Esophagus muscularis mucosa (tissue), 4 donors: ENCODE measurements at places on chromosomes 3 and 15. TPM values are rescaled to one million over a fixed set of nuclear protein-coding genes. Genes with fewer than 3 reads are reported as not detected.

GRCh38 chr15:94231723-94232468 is 535 bp downstream of the MCTP2 start:
- H3K27me3 ChIP-seq, result peaks cover 23% of the 10 kb centered on the region
- peaks cover 19% of the 10 kb centered on the region for H3K4me1 ChIP-seq
- H3K4me3 ChIP-seq, result peak overlapping the region; percentile 55
- DNase-seq, result no peak
- H3K36me3 ChIP-seq, result no peaks in the 10 kb centered on the region

CHRFAM7A gene
- total RNA-seq, result 0.17 TPM

CD96 gene
- 0.45 TPM for total RNA-seq

DNA sequence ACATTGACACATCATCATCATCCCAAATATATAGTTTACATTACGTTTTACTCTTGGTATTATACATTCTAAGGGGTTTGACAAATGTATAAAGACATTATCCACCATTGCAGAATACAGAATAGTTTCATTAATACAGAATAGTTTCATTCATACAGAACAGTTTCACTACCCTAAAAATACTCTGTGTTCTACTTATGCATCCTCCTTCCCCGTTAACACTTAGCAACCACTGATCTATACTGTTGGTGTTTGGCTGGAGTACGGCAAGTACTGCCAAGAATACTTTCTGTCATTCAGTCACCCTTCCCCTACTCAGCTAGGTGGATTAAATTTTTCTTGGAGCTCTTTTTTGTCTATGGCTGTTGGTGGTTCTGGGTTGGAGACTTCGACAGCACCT is 33.4 kb downstream of the LEKR1 start:
- no peak overlapping the region for H3K27ac ChIP-seq
- H3K4me1 ChIP-seq, result no peaks in the 10 kb centered on the region
- H3K36me3 ChIP-seq, result no peaks in the 10 kb centered on the region
- no peaks in the 10 kb centered on the region for H3K27me3 ChIP-seq
- DNase-seq, result no peak

DNA sequence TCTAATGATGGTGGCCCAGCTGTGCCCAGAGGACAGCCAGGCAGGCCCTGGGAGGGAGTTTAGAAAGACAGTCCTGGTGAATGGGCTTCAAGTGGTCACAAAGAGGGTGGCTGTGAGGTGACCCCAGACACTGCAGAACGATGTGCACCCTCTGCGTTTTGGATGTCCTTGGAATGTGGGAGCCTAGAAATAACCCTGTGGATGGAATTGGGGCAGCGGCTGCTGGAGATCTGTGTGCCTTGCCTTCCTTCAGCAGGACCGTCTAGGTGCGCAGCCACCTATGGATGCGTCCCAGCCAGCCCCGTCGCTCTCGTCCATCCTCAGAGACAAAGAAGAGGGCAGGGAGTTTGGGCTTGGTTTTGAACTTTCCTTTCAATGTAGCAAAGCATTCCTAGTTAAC is 46.5 kb downstream of the KLHL25 start:
- H3K4me1 ChIP-seq, result peaks cover 74% of the 10 kb centered on the region
- H3K27me3 ChIP-seq, result no peaks in the 10 kb centered on the region
- H3K4me3 ChIP-seq, result no peak overlapping the region
- DNase-seq, result no peak
- H3K27ac ChIP-seq, result peak overlapping the region; percentile 85

- H3K27me3 ChIP-seq, result no peaks in the 10 kb centered on the region
- H3K36me3 ChIP-seq, result peaks cover 21% of the 10 kb centered on the region
- no peak for DNase-seq
- no peak overlapping the region for H3K4me3 ChIP-seq
- H3K27ac ChIP-seq, result no peak overlapping the region
- H3K4me1 ChIP-seq, result peaks cover 23% of the 10 kb centered on the region
Measured at GRCh38 chr3:111882799-111883198, 23.7 kb downstream of the PHLDB2 start.

- H3K27ac ChIP-seq, result no peak overlapping the region
- H3K4me1 ChIP-seq, result no peaks in the 10 kb centered on the region
- DNase-seq, result no peak
- no peak overlapping the region for H3K4me3 ChIP-seq
- no peaks in the 10 kb centered on the region for H3K36me3 ChIP-seq
Measured at GRCh38 chr3:156803952-156804741, 22.0 kb upstream of the LEKR1 start.

RSL24D1 gene
- total RNA-seq, result 80.2 TPM

DNA sequence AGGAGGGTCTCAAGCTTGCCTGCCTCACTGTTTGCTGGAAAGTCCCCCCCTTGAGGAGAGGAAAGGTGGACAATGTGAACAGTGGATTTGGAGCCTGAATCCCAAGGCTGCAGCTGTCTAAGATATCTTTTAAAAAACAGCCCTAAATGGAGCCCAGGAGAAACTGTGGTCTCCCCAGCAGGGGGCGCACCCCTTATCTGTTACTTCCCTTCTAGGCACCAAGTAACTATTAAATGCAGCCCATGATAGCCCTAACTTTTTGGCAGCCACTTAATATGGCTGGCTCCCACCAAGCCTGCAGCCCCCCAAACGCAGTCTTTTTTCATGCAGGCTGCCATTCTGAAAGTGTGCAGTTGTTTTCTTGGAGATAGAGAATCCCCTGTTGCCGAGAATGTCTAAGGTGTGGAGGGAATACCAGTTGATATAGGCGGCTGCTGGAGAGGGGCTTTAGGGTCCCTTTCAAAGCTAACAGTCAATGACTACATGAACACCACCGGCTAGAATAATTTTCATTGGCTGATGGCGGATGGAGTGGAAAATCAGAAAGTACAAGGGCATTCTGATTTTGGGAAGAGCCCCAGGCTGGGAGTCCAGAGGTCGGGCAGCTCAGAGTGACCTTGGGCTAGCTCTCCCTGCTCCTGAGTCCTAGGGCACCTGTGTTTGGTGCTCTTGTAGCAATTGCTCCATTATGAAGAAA is 1.3 kb downstream of the RHCG start:
- no peak overlapping the region for H3K27ac ChIP-seq
- DNase-seq, result no peak
- H3K36me3 ChIP-seq, result no peaks in the 10 kb centered on the region
- H3K4me3 ChIP-seq, result no peak overlapping the region
- peaks cover 13% of the 10 kb centered on the region for H3K4me1 ChIP-seq

DNA sequence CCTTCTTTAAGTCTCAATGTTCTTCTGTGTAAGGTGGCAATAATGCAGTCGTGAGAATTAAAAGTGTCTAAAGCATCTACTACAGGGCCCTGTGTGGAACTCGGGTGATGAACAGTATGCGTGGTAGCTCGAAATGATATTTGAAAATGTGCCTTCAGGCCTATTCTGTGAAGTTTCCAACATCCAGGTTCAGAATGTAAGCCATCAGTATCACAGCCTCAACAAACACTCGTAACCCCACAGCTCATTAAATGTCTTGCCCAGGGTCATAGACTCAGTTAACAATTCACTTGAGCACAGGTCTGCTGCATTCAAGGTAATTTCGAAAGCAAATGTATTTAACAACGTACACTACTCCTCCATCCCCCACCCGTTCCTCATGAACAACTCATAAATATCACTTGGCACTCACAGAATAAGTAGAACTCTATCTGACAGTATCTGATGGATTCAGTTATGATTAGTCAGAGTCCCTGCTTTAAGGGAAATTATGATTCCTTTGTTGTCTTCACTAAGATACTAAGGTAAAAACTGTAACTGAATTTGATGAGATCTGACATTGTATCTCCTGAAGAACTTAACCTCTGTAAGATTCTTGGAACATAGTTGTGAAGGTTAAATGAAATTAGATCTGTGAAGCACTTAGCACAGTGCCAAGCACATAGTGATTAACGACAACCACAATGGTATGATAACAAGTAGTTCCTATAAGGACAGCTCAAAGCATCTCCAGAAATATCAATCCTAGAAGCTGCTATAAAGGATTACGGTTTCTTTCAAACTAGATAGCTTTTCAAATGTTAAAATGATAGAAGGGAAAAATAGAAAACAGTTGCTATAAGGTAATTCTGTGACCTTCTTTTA is 642.3 kb downstream of the TBL1XR1 start:
- no peak for DNase-seq
- H3K27me3 ChIP-seq, result no peaks in the 10 kb centered on the region
- no peaks in the 10 kb centered on the region for H3K4me1 ChIP-seq

CCDC80 gene
- total RNA-seq, result 197 TPM

DNA sequence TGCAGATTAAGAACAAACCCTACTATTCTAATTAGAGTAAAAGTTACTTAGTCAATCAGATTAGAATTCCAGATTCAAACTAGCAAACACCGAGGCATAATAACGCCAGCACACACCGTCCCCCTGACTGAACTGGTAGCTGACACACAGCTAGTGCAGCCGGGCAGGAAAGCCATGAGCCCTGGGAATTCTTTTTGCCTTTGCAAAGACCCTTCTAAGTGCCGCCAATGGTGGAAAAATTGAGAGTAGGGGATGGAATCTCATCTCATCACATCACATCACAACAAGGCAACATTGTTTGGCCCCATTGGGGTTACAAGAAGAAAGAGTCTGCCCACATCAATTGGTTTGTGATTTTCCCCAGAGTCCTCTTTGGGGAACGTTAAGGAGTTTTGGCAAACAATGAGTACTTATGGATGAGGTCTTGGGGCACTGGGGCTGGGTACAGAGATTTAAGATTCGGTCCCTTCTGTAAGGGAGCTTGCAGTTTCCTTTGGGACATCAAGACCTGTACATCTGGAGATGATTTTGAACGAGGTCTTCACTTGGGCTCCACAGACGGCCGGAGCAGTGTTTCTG is 120.4 kb upstream of the MEF2A start:
- H3K4me3 ChIP-seq, result no peak overlapping the region
- H3K27ac ChIP-seq, result no peak overlapping the region
- peaks cover 55% of the 10 kb centered on the region for H3K4me1 ChIP-seq
- peak; percentile 86 for DNase-seq
- H3K27me3 ChIP-seq, result no peaks in the 10 kb centered on the region

GRCh38 chr3:66572090-66572675 is 71.4 kb upstream of the LRIG1 start:
- H3K27ac ChIP-seq, result no peak overlapping the region
- H3K36me3 ChIP-seq, result no peaks in the 10 kb centered on the region
- DNase-seq, result no peak
- H3K4me1 ChIP-seq, result no peaks in the 10 kb centered on the region

- H3K4me1 ChIP-seq, result peaks cover 5% of the 10 kb centered on the region
- H3K4me3 ChIP-seq, result no peak overlapping the region
- peak overlapping the region; percentile 57 for H3K27ac ChIP-seq
- no peaks in the 10 kb centered on the region for H3K36me3 ChIP-seq
Measured at GRCh38 chr3:65888980-65889706, 149.6 kb downstream of the MAGI1 start.

GRCh38 chr15:76011627-76012551 is at the start of gene NRG4:
Gene NRG4, minus strand, starts transcription at chr15:76012424. Its CDS starts 1,194 bp downstream, at chr15:76011230.
- DNase-seq, result no peak
- H3K4me3 ChIP-seq, result no peak within 1 kb of the TSS
- H3K36me3 ChIP-seq, result no peaks in the 10 kb centered on the region
- no peaks in the 10 kb centered on the region for H3K4me1 ChIP-seq

DNA sequence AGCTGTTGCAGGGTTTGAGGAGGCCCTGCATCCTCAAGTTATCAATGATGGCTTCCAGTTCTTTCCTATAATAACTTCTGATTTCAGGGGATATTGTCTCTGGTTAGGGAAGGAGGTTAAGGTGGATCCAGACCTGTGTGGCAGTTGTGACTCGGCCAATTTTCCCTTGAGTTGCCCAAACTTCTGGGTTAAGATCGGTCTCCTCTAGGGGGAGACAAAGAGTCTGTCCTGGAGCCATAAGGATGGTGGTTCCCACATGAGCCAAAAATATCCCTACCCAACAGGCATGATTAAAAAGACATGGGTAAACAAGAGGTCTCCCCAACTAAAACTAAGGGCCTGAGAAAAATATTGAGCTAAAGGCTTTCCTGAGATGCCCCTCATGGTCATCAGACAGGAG is 227.5 kb upstream of the MDFIC2 start:
- H3K4me3 ChIP-seq, result no peak overlapping the region
- no peak for DNase-seq
- H3K27me3 ChIP-seq, result no peaks in the 10 kb centered on the region
- H3K36me3 ChIP-seq, result no peaks in the 10 kb centered on the region

DNA sequence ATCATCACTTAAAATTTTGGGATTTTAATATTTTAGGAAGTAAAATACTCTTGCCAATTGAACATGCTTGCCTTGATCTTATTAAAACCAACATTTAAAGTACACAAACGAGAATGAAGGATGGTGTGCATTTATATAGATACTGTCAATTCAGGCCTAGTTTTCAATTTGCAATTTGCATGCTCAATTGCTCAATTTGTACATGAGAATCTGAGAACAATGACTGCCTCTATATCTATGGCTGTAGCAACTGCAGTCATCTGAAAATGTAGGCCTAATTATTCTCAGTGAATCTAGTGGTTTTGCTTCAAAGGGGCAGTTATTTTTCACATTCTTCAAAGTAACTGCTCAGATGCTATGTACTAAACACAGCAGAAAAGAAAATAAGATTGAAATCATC is 18.8 kb downstream of the ZBBX start:
- H3K4me3 ChIP-seq, result no peak overlapping the region
- no peaks in the 10 kb centered on the region for H3K36me3 ChIP-seq
- H3K27ac ChIP-seq, result no peak overlapping the region
- no peaks in the 10 kb centered on the region for H3K4me1 ChIP-seq

TTC23 gene
- 25.3 TPM for total RNA-seq

DNA sequence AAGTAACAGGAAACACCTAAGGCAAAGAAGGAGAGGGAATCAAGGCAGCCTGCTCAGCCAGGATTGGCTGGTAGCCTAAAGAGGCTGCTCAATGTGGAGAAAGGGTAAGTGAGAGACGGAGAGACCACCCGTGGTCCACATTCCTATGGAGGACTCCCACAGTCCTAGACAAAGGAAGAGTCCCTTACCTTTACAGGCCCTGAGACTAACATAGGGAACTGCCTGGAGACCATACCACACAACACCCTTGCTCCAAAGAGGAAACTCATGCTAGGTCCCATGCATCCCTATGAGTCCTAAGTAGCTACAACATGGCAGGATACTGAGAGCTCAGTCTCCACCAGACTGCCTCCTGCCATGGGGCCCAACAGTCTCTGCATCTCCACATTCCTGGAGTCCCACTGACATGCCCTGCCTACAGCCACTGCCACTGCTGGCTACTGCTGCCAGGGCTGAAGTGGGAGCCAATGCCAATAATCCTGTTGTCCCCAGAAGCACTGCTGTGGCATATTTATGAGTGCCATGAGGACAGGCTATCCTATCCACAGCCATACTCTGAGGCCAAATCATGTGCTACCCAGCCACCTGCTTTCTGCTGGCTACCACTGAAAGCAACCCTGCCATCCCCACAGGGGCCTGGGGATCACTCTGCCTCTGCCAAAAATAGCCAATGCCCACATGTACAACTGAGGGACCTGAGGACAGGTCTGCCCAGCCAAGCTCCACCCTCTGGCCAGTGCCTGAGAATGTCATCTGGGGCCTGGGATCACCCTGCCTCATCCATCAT is 45.0 kb downstream of the COPS2 start:
- no peak overlapping the region for H3K4me3 ChIP-seq
- H3K27ac ChIP-seq, result no peak overlapping the region
- H3K36me3 ChIP-seq, result peaks cover 17% of the 10 kb centered on the region
- DNase-seq, result no peak
- H3K27me3 ChIP-seq, result no peaks in the 10 kb centered on the region

SEMA3G gene
- total RNA-seq, result 16.6 TPM

GRCh38 chr15:42072141-42072685 is 22.1 kb downstream of the PLA2G4D start:
- no peaks in the 10 kb centered on the region for H3K36me3 ChIP-seq
- H3K4me3 ChIP-seq, result no peak overlapping the region
- no peaks in the 10 kb centered on the region for H3K27me3 ChIP-seq
- DNase-seq, result no peak

HEMK1 gene
- 10.6 TPM for total RNA-seq
